OCI-LY7 (cell line): ENCODE measurements at places on chromosomes 1 and 21.

GRCh38 chr21:23162198-23162946 lies 2164.2 kb downstream of the NCAM2 start:
- DNase-seq = no peak

DNA sequence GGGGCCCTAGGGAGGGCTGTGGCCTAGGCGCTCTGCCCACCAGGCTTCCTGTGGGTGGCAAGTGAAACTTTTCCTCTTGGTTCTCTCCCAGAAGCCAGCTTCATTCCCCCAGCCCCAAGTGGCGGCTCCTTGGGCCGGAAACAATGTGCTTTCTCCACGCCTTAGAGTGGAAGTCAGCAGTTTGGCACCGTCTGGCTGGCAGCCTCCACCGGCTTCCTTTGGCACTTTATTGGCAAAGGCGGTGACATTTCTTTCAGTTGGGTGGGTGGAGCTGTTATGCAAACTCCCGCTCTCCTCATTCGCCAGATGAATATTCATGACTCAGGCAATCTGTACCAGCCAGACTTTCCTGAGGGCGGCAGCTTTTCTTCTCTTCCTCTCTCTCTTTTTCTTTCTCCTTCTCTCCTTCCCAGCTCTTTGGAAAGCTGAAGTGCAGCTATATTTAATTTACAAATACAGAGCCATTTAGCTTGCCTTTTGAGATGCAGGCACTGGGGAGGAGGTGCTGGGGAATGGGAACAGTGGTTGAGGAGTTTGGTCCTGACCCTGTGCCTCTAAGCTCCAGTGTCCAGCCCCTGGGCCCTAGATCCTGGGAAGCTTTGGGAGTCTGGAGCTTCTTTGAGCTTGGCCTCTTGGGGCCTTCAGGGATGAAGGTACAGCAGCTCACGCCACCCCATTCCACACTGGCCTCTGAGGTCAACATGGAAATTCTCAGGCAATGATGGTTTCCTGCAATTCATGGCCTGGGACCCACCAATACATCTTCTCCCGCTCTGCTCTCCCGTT lies 67.8 kb upstream of the POU3F1 start:
- no peak for DNase-seq

GRCh38 chr1:166789286-166789685 lies 50.0 kb upstream of the POGK start:
- no peak for DNase-seq

DNA sequence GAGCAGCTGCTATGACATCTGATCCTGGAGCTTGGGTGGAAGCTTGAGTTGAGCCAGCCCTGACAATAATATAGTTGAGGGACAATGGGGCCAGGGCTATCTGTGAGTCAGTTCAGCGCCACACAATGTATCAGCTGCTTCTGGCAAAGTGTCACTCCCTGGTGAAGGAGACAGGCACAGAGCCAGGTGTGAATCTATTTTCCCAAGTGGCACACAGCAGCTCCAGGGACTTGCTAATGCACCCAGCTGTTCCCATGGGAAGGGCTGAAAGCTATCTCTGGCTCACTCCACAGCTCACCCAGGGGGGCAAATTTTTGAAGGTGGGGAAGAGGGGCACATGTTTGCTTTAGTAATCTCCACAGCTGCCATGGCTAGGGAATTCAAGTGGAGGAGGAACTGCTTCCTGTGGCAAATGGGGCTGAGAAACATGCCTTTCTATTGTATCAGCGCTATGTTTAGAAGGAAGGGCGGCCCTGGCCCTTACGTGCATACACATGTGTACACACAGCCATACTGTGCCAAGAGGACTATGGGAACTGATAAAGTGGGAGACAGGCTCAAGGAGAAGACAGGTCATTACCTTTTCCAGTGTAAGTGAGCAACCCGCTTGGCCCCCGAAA lies 2.2 kb downstream of the CYB5R1 start:
- no peak for DNase-seq
